Amygdala (tissue), 56 donors: ENCODE measurements at places on chromosomes 11 and 22.

GRCh38 chr11:27720277-27720830 is 20.1 kb upstream of the BDNF start:
- peak; percentile 22 for DNase-seq

GRCh38 chr22:47631571-47632102 is 869.2 kb downstream of the TBC1D22A start:
- no peak for DNase-seq

- DNase-seq: no peak
Observed at GRCh38 chr22:20524004-20524481, 16.6 kb downstream of the MED15 start.

GRCh38 chr11:4962816-4963215 is 7.3 kb upstream of the OR51A2 start:
- DNase-seq: no peak

DNA sequence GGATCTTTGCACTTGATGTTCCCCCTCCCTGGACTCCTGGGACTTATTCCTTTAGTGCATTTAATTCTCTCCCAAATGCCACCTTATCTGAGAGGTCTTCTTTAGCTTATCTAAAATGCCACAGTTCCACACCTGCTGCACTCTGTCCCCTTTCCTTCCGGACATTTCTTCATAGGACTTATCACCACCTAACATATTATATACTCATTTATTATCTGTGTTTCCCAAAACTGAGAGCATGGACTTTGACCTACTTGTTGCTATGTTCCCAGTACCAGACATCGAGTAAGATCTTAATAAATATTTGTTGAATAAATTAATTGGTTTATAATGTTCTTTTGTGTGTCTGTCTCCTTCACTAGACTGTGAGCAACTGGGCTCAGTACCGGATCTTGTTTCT is 585.3 kb downstream of the INSC start:
- DNase-seq: no peak

DNA sequence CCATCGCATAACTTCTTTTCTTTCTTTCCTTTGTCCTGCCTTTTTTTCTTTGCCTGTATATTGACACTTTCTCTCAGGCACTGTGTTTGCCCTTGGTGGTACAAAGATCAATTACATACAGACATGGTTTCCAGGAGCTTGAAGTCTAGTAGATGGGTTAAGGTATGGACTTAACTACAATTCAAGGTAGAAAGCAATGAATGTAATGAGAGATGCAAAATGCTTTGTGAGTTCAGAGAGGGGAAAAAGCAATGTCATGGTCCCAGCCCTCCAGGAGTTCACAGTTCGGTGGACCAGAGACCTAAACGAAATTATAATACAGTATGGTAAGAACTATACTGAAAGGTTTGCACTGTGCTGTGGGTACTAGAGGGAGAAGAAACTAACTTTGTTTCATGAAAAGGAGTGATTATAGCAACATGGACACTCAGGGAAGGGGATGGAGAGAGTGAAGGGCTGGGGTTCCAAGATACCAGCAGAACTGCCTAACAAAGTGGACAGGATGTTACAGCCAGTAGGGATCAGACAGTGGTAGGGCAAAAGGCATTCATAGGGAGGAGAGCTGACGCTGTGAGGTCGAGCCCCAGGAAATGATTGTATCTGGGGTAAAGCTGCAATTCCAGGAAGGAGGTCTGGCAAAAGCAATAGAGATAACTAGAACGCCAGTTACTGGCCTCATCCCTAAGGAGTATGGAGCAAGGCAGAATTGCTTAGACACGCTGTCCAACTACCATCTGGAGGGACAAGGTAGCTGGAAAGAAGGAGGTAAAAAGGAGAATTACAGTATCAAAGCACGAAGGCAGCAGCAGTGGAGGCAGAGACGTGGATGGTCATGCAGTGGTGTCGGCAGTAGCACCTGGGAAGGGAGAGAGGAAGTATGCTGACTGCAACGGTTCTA is 158.3 kb upstream of the MTMR2 start:
- no peak for DNase-seq

GRCh38 chr11:96753997-96754396 is 364.2 kb downstream of the JRKL start:
- DNase-seq: no peak

GRCh38 chr11:59767225-59767611 is 12.0 kb downstream of the STX3 start:
- no peak for DNase-seq

GRCh38 chr11:128420951-128421350 is 166.4 kb downstream of the ETS1 start:
- DNase-seq: no peak

DNA sequence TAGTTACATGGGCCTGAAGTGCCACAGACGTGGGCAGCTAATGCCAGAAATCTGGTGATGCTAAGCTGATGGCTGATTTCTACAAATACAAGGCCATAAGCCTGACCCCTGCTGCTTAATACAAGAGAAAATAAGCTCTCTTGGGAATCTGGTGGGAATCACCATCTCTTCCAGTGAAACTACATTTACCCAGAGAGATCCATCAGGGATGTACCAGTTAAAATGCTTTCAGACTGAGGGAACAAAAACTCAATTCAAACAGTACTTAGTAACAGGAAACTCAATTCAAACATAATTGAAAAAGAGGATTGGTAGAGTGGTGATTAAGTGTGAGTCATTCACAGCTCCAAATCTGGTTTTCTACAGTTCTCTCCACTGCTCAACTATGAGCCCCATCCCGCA is 1.7 kb upstream of the CAVIN3 start:
- DNase-seq: no peak

DNA sequence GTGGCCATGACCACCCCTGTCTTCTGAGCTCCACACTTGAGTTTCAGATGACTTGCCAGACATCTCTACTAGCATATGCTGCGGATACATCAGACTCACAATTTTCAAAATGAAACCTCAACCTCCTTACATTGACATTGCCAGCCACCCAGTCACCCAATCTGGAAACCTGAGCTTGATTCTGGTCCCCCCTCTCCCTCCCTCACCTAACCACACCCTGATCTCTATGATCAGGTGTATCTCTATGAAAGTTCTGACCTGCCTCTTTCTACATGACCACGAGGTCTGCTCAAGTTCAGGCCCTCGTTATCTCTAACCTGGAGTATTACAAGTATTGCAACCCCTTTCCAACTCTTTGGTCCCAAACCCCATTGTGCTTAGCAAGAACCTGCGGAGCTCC is 254.1 kb downstream of the KIRREL3 start:
- DNase-seq: no peak

DNA sequence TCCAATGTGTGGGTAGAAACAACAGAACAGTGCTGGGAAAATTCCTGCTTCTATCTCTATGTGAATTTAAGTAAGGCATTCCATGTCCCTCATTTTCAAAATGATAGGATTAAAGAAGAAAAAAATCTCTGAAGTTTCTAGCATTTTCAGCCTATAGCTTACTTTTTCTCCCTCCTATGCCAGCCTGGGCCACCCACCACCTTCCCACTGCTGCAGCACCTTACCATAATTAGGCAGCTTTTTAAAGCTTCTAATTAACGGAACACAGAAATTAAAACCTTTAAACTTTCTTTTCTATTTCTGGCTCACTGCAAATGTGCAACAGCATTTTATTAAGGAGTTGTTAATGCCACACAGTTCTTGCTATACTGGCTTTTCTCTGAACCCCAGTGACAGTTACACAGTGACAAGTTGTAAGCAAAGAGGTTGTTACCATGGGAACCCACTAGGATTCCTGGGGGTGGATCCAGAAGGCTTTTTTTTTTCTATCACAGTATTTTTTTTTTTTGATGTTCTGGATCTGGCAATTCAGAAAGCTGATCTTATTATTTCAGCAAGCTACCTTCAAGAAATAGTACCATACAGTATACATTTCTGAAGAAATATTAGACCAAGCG is 20.2 kb downstream of the CELF1 start:
- peak; percentile 30 for DNase-seq

DNA sequence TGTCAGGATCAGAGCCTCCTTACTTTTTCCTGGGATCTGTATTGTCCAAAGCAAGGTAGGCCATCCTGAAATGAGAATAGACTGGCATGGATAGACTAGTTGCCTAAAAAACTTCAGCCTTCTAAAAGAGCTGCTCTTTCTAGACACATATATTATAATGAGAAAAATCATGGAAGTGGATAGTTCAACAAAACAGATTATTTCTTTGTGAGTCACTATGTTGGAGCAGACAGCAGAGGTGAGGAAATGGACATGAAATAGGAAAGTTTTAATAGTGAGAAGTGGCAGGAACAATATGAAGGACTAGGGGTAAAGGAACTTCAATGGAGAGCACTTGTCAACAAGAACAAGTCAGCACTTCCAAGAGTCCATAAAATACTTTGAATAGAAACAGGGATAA is 101.9 kb upstream of the ANO3 start:
- no peak for DNase-seq

DNA sequence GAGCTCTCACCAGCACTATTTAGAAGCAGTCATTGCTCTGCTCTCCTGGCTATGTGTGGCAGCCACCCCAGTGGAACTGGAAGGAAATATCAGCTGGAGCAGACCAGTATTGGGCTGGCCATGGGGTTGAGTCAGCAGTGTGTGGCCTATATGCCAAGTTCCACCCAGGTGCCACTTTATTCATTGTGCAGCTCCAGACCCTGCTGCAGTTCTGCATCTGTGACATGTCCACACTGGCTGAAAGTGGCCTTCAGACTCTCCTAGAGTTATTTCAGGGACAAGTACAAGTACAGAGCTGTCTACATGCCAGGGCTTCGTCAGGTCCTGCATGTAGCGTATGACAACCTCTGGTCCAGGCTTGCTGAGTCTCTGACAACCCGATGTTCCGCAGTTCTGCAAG is 55.2 kb downstream of the CABIN1 start:
- no peak for DNase-seq

DNA sequence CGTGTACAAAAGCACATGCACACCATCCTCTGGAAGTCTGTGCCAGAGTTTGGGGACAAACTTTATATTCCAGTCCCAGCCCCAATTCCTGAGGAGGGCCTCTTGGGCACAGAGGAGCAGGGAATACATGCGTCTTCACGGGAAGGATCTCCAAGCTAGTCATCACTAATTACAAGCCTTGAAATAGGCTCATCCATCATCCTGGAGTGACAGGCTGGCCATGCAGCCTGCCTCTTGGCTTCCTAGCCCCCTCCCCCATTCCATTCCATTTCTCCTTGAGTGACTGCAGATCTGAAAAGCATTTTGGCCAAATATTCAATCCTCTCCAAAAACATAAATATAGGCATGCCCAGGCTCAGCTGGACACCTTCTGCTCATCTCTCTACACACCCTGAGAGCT is 24.8 kb downstream of the SERPING1 start:
- DNase-seq: no peak

DNA sequence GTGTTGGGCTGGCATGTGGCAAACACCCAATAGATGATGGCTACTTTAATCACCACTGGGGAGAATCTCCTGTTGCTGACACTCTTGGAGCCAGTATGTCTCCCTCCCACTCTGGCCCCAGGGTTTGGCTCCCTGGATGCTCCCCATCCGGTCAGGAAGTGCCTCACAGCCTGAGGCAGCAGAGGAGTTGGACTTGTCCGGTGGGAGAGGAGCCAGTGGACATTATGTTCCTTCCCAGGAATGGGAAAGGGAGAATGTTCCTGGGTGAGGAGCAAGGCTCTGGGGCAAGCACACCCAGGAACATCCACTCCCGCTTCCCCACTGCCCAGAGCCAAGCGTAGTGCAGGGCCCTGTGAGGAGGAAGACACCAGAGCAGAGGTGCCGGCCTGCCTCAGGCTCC is 84.6 kb upstream of the NAV2 start:
- no peak for DNase-seq

GRCh38 chr22:45481661-45482060 is 21.0 kb upstream of the FBLN1 start:
- DNase-seq: no peak

GRCh38 chr11:120835601-120836228 is 188.2 kb upstream of the TBCEL start:
- DNase-seq: no peak

- DNase-seq: no peak
Observed at GRCh38 chr11:15497366-15497765, 382.6 kb downstream of the INSC start.

DNA sequence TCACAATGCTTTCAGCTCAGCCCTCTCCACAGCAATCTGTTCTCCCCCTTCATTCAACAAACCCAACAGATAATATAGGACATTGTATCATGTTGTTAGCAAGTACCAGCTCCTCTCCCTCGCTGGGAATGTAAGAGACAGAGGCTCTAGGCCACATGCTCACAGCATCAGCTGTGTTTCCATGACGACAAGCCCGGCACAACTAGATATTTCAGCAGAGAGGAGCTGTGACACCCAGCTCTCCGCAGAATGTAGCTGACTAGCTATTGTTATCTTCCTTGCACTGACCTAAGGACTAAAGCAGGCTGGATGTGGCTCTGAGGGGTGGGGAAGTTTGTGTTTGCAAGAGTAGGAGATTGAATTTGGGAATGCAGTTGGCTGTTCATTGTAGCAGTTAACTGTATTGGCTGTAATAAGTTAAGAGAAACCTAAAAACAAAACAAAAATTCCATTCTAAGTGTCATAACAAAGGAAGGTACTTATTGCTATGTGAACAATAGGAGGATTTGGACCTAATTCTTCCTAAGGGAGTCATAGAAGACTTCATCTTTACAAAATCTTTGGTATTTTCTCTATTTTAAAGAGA is 28.0 kb upstream of the RRAS2 start:
- DNase-seq: peak; percentile 70

DNA sequence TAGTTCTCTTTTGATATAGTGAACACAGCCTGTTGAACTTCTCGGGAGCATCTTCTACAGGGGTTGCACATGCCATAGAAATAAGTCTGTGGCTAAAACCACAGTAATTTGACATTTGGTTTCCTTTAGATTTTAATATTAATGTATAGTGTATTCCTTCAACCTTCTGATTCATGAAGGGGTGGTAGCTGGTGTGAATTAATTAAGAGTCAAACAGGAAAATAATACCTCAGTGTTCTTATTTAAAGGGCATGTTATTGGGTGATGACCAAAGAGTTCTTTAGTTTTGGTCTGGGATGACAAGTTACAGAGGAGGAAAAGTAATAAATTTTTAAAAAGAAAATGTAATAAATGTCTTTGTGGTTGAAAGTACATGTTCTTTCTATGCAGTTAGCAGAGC is 86.8 kb downstream of the PDHX start:
- no peak for DNase-seq

DNA sequence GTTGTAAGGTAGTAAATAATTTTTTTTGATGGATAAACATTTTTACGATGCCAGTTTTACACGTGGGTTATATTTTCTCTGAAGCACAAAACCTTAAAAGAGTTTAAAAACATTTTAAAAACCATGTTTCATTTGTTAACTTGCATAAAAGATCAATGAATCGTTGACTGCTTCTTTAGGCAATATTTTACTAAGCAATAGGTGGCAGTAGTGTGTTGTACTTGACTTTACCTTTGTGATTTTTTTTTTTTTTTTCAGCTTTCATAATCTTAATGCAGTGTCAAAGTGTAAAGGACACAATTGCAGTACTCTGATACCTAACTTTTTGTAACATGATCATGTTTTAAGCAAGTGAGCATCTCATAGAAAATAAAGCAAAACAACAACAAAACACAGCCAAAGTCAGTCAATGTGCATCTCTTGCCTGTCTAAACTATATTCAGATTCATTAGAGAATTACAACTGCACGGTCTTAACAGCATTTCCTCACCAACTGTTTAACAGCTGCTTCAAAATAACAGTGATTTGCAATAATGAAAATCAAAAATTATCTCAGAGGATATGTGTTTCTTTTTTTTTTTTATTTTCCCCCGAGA is 27.7 kb downstream of the DNAJC24 start:
- DNase-seq: no peak

- DNase-seq: no peak
Observed at GRCh38 chr11:126109941-126110731, 47.5 kb upstream of the CDON start.

GRCh38 chr22:23225724-23226496 is 45.6 kb downstream of the BCR start:
- DNase-seq: no peak

- DNase-seq: no peak
Observed at GRCh38 chr11:64592656-64593055, 1.6 kb downstream of the SLC22A12 start.
